ENCODE measurements at places on chromosomes 2 and 18.
A peak's percentile ranks its signal among the peaks of the same experiment; 100 is the strongest.

- DNase-seq: peak; percentile 96
Measured at GRCh38 chr2:8583400-8584173, 98.3 kb upstream of the ID2 start.

- DNase-seq: no peak
Measured at GRCh38 chr2:6186332-6187151, 494.4 kb downstream of the SOX11 start.

GRCh38 chr2:25358836-25359235 is 17.1 kb upstream of the DNMT3A start:
- no peak for DNase-seq

- no peak for DNase-seq
Measured at GRCh38 chr2:44555700-44556099, 194.0 kb downstream of the CAMKMT start.
